Endodermal cell (in vitro differentiated cells): ENCODE measurements at places on chromosomes 16 and 17. TPM values are rescaled to one million over a fixed set of nuclear protein-coding genes. Genes with fewer than 3 reads are reported as not detected.
A peak's percentile ranks its signal among the peaks of the same experiment; 100 is the strongest.

The KRT32 gene
- total RNA-seq: not detected in 2 replicates

The TBC1D3E gene
- 0.38 TPM in 1 of 3 replicates, not detected in the others for total RNA-seq

The SEPTIN12 gene
- 0.40 TPM in 1 of 2 replicates, not detected in the other for total RNA-seq

The GRIN2A gene
- 0.86 and 1.2 TPM in 2 replicates for total RNA-seq

The CCL1 gene
- not detected in 2 replicates for total RNA-seq

The RAP1GAP2 gene
- 41.9 and 44.3 TPM in 2 replicates for total RNA-seq

- peak; percentile 93 for DNase-seq
Observed at GRCh38 chr16:81444448-81445121, at the start of gene CMIP. Gene CMIP, plus strand, starts transcription at chr16:81444808.

DNA sequence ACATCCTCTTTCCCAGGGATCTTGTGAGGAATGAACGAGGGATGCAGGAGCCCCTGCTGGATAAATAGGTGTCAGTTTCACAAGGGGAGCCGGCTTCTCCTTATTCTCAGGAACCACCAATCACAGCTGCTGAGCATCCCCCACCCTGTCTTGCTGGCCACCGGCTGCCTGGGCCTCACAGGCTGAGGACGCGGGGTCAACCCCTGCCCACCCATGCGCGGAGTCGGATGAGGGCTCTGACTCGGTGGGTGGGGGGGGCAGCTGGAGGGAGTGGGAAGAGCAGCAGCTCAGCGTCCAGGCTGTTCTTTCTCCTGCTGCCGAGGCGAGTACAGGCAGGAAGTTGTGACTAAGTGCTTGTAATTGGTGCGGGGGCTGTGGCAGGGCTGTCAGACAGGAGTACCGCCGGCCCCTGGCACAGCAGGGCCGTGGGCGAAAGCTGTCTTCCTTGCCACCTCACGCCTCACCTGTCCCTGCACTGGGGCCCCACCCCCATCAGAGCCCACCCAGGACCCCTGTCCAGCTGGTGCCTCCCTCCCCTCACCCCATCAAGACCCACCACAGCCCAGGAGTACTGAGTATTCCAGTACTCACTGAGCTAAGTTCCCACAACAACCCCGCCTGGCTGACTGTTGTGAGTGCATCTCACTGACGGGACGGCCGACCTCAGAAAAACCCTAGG lies 11.0 kb upstream of the DPEP1 start:
- DNase-seq: peak; percentile 87

DNA sequence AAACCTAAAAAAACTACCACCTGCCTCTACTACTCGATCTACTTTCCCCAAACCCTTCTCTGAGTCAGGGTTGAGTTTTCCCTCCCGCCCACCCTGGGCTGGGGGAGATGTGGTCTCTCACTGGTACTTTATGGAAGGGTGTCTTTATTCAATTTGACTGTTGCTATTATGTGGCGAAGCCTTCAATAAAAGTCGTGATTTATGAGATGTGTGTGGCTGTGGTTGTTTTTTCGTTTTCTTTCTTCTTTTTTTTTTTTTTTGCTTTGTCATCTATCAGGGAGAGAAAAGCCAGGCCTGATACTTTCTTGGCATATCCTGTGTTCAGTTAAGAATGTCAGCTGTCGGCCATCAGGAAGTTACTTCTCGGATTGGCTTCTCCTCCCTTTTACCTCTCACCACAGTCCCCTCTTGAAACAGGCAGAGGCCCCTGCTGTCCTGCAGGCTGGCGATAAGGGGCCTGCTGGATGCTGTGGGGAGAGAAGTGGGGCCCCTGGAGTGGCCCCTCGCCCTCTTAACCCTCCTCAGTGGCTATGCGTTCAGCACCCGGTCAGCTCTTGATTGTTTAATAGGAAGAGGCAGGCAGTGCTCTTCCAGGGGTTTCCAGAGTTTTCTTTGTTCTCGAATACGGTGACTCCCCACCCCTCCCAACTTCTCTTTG lies 123.0 kb downstream of the MSI2 start:
- peak; percentile 65 for DNase-seq

- DNase-seq: no peak
Observed at GRCh38 chr16:22216191-22216831, 10.2 kb downstream of the EEF2K start.

GRCh38 chr17:8417806-8418205 lies 17.9 kb upstream of the NDEL1 start:
- no peak for DNase-seq

DNA sequence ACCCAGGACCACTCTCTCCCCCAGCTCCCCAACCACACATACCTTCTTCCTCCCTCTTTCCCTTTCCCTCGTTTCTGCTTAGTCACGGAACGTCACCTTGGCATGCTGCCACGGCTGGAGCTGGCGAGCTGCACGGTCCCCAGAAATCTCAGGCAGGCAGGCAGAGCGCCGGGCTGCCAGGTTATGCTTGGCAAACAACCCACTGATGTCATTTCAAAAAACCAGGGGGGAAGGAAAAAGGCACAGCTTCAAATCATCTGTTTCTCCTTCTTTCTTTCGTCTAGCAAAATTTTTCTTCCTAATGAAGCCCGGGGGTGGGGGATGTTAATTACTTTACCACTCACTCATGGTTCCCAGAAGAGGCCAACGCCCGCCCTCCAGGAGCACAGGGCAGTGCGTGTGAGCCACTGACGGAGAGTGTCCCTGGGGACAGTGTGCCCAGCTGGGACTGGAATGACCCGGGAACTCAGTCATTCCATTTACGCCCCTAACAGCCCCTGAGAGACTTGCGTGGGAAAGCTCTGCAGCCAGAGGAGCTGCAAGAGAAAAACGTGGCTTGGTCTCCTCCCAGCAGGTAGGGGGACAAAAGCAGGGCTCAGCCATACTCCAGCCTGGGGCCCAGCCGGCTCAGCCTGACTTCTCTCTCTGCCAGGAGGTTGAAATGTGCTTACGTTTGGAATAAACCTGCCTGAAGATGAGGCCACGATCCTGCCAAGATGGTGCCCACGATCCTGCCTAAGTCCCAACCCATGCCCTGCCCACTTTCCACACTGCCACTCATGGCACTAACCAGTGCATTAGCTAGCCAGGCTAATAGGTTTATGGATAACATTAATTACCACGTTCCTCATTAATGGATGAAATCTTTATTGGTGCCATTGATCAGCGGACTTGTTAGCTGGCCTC lies 198.9 kb downstream of the ZFHX3 start:
- peak; percentile 59 for DNase-seq

DNA sequence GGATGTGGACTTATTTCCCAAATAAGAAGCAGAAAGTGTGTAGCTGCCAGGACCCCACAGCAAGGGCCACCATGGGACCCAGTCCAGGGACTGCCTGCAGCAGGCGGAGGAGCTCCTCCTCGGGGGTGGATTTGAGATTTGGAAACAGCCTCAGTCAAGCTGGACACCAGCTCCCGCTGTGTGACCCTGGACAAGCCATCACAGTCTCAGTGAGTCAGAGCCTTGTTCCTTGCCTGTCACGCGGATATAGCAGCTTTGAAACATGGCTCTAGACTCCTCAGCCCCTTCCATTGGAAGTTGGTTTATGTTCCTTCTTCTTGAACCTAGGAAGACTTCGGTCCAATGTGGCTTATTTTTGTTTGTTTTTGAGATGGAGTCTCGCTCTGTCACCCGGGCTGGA lies 12.5 kb upstream of the DPEP1 start:
- DNase-seq: no peak

- peak; percentile 96 for DNase-seq
Observed at GRCh38 chr16:391885-392335, 5.1 kb upstream of the NME4 start.

GRCh38 chr17:30476726-30477082 lies 504 bp upstream of the GOSR1 start:
- no peak for DNase-seq

- peak; percentile 63 for DNase-seq
Observed at GRCh38 chr16:81863630-81864352, 84.7 kb downstream of the PLCG2 start.

- no peak for DNase-seq
Observed at GRCh38 chr17:17134957-17135333, 71.2 kb downstream of the PLD6 start.

DNA sequence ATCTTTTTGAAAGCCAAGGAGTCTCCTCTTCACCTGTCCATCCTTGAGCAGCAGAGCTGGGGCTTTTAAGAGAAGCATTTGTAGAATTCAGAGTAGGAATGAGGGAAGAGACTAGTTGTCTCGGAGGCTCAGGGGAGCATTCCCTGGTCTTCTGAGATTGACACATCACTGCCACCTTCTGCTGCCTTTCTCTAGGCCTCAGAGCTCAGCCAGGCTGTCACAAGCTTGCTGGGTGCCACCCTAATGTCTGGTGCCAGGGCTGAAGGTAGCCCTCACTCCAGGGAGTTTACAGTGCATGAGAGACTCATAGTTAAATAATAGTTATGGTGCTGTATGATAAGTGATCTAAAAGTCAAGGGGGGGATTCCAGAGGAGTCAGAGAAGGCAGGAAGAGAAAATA lies 39.7 kb downstream of the B9D1 start:
- DNase-seq: peak; percentile 40

DNA sequence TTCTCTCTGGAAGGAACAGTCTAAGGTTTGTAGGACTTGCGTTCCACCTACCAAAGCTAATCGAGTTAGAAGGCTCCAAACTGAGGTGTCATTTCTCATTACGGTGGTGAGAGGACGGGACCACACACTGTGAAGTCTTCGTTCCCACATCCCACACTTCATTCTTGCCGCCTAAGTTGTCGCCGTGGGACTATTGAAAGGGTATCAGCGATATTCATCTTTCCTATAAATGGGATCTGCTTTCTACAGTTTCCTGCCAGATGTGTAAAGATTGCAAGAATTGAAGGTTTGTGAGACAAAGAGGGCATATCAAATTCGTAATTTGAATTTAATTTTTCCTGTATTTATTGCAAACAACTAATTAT lies 608 bp upstream of the TRIM37 start:
- no peak for DNase-seq

DNA sequence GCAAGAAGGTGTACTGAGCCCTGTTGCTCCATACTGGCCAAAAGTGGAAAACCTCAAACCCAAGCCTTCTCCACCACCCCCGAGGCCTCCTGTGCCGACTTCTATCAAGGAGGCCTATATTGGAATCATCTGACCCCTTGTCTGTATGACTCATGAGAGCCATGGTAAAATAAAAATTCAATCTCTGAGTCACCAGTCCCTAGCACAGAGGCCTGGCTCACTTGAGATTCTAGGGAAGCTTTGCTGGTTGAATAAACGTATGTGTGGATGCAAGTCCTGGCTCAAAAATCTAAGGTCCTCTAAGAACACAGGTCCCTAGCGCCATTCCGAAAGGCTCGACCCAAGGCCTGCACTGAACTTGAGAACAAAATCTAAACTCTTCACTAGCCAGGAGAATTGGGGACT lies 15.0 kb downstream of the NSMCE1 start:
- DNase-seq: no peak

- DNase-seq: peak; percentile 95
Observed at GRCh38 chr16:31215287-31216162, 1.4 kb downstream of the PYDC1 start.

- no peak for DNase-seq
Observed at GRCh38 chr17:78585006-78585630, 7.9 kb upstream of the DNAH17 start.

- DNase-seq: no peak
Observed at GRCh38 chr17:6641247-6641863, 495 bp downstream of the TXNDC17 start.

GRCh38 chr16:14205666-14206065 lies 134.5 kb downstream of the MRTFB start:
- no peak for DNase-seq

GRCh38 chr16:84780544-84781376 lies 39.0 kb upstream of the CRISPLD2 start:
- DNase-seq: no peak

DNA sequence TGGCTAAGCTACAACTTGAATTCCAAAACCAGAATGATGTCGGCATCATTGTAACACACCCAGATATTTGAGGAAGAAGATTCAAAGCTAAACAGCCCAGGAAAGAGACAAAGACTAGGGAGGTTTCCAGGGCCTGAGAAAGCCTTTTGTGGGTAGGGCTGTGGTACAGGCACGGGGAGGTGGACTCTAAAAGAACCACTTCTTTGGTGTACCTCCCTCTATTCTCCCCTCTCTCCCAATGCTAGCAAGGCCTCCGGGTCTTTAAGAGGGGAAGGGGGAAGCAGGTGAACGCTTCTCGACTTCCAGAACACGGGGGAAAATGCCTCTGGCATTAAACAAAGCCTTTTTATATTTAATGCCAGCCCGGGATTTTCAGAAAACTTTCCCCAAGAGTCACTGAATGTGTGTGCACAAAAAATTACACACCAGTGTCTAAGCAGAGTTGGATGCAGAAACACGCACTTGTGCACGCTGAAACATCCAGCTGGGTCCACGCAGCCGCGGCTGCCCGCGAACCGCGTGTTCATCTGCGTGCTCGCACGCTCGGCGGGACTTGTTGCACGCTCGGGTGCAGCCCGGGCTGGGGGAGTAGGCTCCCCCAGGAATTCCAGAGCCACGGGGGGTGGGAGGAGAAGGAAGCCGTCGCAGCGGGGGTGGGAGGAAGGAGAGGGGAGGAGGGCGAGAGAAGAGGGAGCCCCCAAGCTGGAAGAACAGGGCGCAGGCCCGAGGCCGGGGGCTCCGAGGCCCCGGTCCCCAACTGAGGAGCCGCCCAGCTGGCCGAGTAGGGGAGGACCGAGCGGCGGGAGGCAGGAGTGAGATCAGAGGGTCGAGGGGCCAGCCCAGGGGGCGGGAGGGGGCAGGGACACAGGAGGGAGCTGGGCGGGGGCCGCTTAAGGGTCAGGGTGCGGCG lies 20.1 kb upstream of the ZNF423 start:
- DNase-seq: peak; percentile 59
